NCI-H2029 treated with DMSO at 0.1 percent for 48 hours (cell line): ENCODE measurements at places on chromosomes 4 and X.

DNA sequence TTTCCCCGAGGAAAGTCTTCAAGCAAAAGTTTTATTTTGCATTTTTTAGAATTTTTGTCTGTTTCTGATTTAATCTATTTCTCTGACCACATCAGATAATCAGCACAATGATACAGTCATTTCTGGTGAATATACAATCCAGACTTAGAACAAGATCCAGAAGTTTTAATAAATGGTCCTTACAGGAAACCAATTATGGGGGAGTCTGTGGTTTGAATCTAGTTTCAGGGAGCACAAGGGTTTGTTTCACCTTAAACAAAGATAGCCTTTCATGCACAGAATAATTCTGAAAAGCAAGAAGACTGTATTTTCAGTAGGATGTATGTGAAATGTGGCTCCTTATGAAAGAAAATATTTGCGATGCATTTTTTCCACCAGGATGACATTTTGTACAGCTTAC, 158.5 kb upstream of the ARSJ start:
- no peak for DNase-seq

DNA sequence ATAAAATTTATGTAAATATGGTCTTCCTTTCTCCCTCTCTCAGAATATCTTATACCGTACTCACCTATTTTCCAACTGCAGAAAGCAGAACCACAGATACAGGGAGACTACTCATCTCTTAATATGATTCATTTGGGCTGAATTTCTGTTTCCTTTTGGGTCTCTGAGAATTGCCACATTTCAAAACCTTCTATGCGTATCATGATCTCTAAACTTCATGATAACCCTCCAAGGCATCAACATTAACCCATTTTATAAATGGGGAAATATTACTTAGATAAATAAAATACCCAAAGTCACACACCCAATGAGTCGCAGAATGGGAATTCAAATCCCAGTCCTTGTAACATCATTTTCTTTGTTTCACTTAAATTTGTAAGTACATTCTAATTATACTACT, 16.6 kb upstream of the PRDM8 start:
- DNase-seq: no peak

GRCh38 chr4:70619778-70620177, 8.8 kb upstream of the ENAM start:
- no peak for DNase-seq

DNA sequence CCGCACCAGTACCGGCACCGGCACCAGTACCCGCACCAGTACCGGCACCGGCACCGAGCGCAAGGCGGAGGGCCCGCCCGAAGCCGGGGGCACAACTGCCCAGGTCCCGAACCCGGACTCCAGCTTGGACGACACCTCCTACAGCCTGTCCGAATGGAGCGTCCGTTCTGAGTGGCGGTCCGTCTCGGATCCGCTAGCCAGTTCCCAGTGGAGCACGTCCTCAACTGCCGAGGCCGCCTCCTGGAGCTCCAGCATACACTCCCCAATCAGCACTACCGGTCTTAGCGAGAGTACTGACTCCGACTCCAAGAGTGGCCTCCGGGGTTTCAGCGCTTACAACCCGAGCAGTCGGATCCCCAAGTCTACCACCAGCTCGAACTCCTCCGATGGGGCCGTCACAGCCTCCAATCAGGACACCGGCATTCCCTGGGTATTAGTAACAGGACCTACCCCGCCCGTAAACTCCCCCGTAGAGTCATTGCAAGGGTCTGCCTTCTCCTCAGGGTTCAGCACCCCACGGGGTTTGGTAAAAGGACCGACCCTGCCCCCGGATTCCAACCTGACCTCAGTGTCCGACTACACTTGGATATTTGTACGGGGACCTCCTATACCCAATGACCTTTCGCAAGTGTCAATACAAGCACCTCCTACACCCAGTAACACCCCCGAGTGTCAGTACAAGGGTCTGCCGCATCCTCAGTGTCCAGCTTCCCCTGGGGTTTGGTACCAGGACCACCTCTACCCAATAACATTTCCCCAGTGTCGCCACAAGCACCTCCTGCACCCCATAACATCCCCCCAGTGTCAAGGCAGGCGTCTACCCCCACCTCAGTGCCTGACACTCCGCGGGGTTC, 721 bp upstream of the MAOA start:
- no peak for DNase-seq

DNA sequence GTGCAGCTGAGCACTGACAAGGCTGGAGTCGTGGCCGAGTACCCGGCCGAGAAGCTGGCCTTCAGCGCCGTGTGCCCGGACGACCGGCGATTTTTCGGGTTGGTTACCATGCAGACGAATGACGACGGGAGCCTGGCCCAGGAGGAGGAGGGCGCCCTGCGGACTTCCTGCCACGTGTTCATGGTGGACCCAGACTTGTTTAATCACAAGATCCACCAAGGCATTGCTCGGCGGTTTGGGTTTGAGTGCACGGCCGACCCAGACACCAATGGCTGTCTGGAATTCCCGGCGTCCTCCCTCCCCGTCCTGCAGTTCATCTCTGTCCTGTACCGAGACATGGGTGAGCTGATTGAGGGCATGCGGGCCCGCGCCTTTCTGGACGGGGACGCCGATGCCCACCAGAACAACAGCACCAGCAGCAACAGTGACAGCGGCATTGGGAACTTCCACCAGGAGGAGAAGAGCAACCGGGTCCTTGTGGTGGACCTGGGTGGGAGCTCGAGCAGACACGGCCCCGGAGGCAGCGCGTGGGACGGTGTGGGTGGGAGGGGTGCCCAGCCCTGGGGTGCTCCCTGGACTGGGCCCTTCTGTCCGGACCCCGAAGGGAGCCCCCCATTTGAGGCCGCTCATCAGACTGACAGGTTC, 24.3 kb downstream of the RGS12 start:
- DNase-seq: no peak

- DNase-seq: no peak
These were observed 94.9 kb upstream of the NDP start for GRCh38 chrX:44068043-44068442.

GRCh38 chrX:132271311-132271778, 52.1 kb upstream of the RAP2C start:
- DNase-seq: no peak

DNA sequence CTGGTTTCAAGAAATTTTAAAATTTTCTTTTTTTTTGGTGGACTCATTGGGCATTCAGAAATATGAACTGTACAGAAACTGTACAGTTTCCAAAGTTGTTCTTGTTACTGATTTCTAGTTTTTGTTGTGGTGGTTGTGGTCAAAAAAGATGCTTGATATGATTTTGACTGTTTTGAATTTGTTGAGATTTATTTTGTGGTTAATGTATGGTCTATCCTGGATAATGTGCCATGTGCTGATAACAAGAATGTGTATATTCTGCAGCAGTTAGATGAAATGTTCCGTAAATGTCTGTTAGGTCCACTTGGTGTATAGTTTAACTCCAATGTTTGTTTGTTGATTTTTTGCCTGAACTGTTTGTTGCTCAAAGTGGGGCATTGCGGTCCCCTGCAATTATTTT, 127.6 kb upstream of the NUDT6 start:
- no peak for DNase-seq

DNA sequence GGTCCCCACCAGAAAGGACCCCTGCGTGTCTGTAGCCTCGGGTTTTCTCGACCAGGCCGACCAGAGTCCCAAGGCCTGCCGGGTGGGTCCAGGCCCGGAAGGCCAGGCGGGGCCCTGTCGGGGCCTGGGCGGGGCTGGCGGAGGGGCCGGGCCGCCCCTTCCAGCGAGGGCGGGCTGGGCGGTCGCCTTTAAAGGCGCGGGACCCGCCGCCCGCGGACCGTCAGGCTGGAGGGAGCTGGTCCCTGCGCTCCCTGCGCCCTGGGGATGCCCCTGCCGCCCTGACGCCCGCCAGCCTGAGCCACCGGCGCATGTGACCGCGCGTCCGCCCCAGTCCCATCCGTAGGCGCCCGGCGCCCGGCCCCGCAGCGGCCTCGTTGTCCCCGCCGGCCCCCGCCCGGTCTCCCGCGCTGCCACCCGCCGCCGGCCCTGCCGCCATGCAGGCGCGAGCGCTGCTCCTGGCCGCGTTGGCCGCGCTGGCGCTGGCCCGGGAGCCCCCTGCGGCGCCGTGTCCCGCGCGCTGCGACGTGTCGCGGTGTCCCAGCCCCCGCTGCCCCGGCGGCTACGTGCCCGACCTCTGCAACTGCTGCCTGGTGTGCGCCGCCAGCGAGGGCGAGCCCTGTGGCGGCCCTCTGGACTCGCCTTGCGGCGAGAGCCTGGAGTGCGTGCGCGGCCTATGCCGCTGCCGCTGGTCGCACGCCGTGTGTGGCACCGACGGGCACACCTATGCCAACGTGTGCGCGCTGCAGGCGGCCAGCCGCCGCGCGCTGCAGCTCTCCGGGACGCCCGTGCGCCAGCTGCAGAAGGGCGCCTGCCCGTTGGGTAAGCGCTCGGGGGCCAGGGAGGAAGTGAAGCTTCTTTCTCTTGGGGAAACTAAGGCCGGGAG, at the start of gene HTRA3:
TSS of gene HTRA3 (plus strand) at position 220 of the 883 bp plus-strand sequence. CDS start at position 435, 215 bp downstream.
- no peak for DNase-seq

GRCh38 chr4:101753721-101754120, 36.8 kb upstream of the BANK1 start:
- no peak for DNase-seq

DNA sequence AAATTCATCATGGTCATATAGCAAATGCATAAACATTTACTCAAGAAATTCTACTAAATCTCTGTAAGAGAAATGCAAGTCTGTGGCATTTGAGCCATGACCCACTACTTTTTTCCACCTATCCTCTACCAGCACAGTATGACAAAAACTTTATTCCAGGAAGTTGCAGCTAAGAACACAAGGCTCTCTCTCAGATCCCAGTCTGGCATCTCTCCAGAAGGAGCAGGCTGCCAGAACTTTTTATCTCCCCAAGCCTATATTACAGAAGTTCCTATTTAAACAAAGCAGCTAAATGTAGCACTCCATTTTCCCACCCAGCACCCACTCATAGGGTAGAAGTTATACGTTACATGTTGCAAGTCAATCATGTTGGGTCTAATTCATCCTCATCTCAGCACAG, 49.3 kb upstream of the EPGN start:
- no peak for DNase-seq

DNA sequence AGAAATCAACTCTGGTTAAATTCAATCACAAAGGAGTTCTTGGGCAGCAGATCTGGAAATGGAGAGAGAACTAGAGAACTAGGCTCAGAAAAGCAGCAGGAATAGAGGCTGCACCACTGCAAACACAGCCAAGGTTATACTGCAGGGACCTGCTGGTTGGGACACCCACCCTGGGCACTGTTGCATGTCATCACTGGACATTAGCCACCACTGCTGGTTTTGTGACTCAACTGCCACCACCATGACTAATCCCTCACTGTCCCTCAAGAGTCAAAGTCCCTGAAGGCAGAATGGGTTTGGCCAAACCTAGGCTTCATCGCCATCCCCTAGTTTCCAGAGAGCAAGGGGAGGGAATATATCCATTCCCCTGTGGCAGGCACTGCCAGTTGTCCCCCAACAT, 38.1 kb upstream of the IRAK1 start:
- DNase-seq: no peak

DNA sequence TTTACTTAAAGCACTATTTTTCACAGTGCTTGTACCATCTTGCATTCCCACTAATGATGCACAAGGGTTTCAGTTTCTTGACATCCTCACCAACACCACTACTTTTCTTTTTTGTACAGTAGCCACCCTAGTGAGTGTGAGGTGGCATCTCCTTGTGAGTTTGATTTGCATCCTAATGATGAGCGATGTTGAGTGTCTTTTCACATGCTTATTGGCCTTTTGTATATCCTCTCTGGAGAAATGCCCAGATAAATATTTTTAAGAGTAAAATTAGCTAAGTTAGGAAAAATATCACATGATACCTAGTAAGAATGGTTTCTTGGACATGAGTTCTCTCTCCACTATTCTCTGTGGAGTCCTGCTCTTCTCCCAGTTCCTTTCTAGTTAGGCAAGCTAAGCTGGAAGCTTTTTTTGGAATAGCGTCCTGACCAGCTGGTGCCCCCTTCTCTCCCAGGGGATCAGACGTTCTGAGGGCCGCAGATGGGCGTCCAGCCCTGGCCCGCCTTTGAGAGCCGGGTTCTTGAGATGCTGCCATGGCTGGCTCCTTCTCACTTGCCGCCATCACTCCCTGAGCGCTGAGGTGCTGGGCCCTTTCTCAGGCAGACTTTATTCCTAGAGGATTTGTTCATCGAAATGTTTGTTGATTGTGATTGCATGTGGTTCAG, 132.1 kb downstream of the ARHGAP10 start:
- DNase-seq: no peak

DNA sequence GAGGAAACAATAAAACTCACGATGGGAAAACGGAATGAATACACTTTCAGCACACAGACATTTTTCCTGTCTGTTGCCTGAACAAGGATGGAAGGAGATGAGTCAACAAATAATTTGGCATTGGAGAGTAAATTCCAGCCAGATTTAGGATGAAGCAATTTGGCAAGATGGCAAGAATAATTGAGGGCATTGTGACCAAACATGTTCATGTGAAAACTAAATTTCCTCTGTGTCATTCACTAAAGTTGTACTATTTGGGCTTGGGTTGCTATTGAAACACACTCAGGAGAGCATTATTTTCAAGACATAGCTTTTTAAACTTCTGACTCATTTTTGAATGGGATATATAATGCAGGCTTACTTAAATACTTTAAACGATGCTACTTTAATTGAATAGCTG, 1614.4 kb downstream of the PCDH19 start:
- no peak for DNase-seq

DNA sequence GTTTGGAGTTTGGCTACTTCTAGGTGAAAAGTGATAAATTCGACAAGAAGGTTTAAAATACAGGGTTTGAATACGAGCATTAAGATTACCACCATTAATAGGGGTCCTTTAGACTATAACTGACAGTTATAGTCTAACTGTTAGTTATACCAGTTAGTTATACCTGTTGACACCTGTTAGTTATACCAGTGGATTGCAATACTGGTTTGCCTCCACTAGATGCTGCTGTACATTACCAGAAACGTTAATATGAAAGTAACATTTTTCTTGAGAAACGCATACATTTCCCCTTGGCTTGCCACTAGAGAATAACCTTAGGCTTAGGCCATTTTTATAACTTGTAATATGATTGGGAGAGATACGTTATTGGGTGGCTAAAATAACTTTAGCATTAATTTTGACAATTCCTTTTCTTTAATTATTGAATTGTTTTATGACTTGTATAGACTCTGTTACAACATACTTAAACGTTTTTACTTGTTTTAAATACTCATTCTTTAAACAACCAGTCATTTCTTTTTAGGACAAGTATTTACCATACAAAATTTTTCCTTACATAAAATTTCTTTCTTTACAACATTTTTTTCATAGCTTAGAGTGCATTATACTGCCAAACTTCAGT, 911.2 kb downstream of the FSTL5 start:
- peak; percentile 9 for DNase-seq
